Neural progenitor cell (in vitro differentiated cells): ENCODE measurements at places on chromosomes 16 and 17. TPM values are rescaled to one million over a fixed set of nuclear protein-coding genes. Genes with fewer than 3 reads are reported as not detected.

DNA sequence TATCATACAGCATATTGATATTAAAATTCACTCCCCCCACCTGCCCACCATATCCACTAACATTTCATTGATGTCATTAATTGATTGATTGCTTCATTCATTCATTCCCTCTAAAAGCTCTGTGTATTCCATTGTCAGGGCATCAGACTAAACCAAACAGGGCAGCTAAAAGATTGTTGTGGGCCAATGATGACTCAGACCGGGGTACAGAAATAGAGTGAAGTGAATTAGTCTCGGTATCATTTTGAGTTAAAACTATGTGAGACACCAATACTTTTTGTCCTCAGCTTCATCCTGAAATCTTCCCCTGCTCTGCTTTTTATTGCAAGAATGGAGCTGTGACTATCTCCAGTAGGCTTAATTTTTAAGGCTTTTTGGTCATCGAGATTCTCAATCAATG, 868.3 kb downstream of the CDH11 start:
- H3K36me3 ChIP-seq = no peaks in the 10 kb centered on the region
- no peak overlapping the region for H3K4me3 ChIP-seq
- no peak overlapping the region for H3K27ac ChIP-seq
- no peaks in the 10 kb centered on the region for H3K4me1 ChIP-seq

Gene KRT17
- not detected in 2 replicates for total RNA-seq

GRCh38 chr17:61774724-61775123, 88.6 kb downstream of the BRIP1 start:
- DNase-seq = no peak
- no peaks in the 10 kb centered on the region for H3K4me1 ChIP-seq
- H3K4me3 ChIP-seq = no peak overlapping the region
- H3K36me3 ChIP-seq = peaks cover 29% of the 10 kb centered on the region
- H3K27ac ChIP-seq = no peak overlapping the region
- no peaks in the 10 kb centered on the region for H3K27me3 ChIP-seq

Gene CBX8
- 2.8 and 15.2 TPM in 2 replicates for total RNA-seq

DNA sequence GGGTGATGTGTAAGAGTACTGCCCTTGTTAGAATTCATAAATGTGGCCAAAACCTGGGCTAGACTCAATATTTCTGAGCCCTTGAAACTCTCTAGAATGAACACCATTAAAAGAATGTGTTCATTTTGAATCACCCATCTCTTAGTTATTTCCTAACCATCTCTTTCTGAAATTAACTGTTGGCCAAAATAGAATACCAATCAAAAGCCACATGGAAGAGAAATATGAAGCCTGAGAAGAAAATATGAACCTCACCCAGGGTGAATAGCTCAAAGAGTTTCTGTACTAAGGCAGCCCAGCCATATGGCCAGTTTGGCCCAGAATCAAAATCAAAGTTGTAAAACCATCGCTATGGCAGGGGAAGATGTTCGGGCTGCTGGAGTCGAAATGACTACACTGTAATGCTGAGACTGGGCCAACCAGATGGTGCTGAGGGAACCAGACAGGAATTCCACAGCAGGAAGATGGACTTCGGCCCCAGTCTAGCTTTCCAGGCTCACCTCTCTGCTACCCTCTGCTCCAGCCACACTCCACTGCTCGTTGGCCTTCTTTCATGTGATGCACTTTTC, 154.3 kb upstream of the ZFHX3 start:
- no peaks in the 10 kb centered on the region for H3K27me3 ChIP-seq
- no peak overlapping the region for H3K4me3 ChIP-seq
- no peak overlapping the region for H3K27ac ChIP-seq
- no peaks in the 10 kb centered on the region for H3K4me1 ChIP-seq
- no peaks in the 10 kb centered on the region for H3K36me3 ChIP-seq

Gene CES2
- total RNA-seq = 11.1 and 20.9 TPM in 2 replicates

Gene ZNF594
- total RNA-seq = 19.5 and 25.3 TPM in 2 replicates

DNA sequence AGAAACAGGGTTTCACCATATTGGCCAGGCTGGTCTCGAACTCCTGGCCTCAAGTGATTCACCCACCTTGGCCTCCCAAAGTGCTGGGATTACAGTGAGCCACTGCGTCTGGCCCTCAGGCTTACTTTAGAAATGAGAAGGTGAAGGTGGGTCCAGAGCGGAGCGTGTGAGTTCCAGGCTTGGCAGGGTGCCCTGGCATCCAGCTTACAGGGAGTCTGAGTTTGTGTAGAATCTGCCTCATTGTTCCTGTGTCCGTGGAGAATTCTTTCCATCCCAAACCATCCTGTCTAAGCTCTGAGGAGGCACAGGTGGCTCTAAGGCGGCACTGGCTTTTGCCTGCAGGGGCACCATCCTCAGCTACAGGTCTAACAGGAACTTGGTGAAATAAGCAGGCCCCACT, 50.6 kb downstream of the RAB11FIP3 start:
- peaks cover 20% of the 10 kb centered on the region for H3K4me1 ChIP-seq
- no peaks in the 10 kb centered on the region for H3K36me3 ChIP-seq
- no peak overlapping the region for H3K4me3 ChIP-seq

DNA sequence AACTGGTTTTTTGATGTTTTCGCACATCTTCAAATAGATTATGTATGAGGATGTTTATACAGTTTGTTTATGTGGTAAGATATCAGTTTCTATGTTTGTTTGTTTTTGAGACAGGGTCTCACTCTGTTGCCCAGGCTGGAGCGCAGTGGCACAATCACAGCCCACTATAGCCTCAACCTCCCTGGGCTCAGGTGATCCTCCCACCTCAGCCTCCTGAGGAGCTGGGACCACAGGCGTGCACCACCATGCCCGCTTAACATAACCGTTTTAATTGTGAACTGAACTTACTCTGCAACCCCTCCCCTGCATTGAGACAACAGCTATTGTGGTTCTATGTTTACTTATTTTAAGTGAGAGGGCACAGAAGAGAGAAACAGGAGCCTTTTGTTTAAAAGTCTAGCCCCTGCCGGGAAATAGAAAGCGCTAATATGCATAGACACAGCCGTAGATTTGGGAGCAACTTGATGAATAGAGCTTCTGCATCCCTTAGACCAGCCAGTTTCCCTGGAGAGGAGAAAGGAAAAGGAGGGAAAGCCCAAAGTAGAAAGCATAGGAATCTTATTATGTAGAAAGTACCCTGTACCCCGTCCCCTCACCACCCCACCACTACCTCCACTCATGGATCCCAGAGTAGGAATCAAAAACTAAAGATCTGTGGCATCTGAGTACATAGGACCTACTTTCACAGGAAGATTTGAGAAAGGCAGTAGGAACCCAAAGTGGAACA, 19.6 kb upstream of the APPBP2 start:
- no peak for DNase-seq
- no peak overlapping the region for H3K4me3 ChIP-seq
- no peaks in the 10 kb centered on the region for H3K36me3 ChIP-seq
- H3K4me1 ChIP-seq = no peaks in the 10 kb centered on the region
- H3K27ac ChIP-seq = no peak overlapping the region

- H3K4me1 ChIP-seq = no peaks in the 10 kb centered on the region
- no peaks in the 10 kb centered on the region for H3K27me3 ChIP-seq
- no peak overlapping the region for H3K27ac ChIP-seq
- no peak for DNase-seq
These were observed 7.9 kb upstream of the RPL23 start for GRCh38 chr17:38861399-38861843.

- no peaks in the 10 kb centered on the region for H3K36me3 ChIP-seq
- no peaks in the 10 kb centered on the region for H3K27me3 ChIP-seq
- H3K27ac ChIP-seq = no peak overlapping the region
- no peak overlapping the region for H3K4me3 ChIP-seq
- peaks cover 4% of the 10 kb centered on the region for H3K4me1 ChIP-seq
These were observed 12.2 kb downstream of the CX3CL1 start for GRCh38 chr16:57384248-57385070.
